ENCODE measurements at places on chromosomes 4 and X. TPM values are rescaled to one million over a fixed set of nuclear protein-coding genes. Genes with fewer than 3 reads are reported as not detected.

Gene EREG
- total RNA-seq, result not detected

DNA sequence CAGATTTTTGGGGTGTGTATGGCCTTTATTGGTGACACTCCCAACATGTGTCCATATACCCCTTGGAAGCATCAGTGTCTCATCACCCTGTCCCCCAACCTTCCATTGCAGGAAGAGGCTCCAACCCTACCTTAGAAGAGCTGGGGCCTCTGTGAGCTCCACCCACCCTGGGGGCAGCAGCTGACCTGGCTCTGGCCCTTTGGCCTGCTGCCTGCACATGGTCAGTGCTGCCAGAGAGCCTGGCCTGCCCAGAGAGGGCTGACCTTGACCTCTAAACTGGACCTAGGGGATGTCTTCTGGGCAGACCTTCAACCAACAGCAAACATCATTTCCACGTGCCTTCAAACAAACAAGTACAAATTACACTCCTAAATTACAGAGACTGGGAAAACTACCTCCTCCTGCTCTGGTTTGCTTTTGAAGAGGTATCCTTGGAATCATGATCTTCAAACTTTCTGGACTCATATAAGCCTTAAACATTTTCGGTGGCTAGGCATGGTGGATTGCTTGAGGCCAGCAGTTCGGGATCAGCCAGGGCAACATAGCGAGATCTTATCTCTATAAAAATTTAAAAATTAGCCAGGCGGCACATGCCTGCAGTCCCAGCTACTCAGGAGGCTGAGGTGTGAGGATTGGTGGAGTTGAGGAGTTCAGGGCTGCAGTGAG lies 27.3 kb upstream of the KIAA0232 start:
- DNase-seq, result no peak
- H3K27ac ChIP-seq, result no peak overlapping the region
- H3K27me3 ChIP-seq, result no peaks in the 10 kb centered on the region
- no peaks in the 10 kb centered on the region for H3K36me3 ChIP-seq
- peaks cover 9% of the 10 kb centered on the region for H3K4me1 ChIP-seq
- H3K4me3 ChIP-seq, result no peak overlapping the region

Gene IQCM
- total RNA-seq, result not detected

DNA sequence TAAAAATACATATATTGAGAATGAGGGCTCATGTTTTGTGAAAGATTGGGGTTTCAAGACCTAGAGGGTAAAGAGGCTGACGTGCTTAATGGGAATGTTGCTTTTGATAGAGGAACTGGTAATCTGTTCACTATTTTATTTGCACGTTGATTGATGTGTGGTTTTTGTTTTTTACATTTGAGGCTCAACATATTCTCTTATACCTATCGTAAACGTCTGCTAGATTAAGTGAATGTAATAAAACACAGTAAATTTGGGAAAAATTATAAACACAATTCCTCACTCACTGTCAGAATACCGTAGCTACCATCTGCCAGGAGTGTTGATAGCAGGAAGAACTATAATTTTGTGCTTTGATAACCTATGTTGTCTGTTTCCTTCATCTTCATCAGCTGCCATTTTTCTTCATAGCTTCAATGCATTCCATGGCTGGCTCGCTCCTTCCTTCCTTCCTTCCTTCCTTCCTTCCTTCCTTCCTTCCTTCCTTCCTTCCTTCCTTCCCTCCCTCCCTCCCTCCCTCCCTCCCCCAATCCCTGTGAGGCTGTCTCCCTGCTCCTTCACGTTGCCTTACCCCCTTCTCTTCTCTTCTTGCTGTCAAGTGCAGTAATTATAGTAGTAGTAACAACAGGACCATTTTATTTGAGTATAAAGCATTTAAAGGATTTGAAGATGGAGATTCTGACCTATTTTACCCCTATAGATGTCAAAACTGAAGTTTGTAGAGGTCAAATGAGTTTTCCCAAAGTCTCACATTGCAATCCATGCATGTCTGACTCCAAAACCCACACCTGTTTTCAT lies 20.3 kb downstream of the KIT start:
- peaks cover 4% of the 10 kb centered on the region for H3K27me3 ChIP-seq
- H3K4me1 ChIP-seq, result no peaks in the 10 kb centered on the region
- H3K36me3 ChIP-seq, result no peaks in the 10 kb centered on the region
- DNase-seq, result no peak

Gene PLP1
- not detected for total RNA-seq

Gene STEEP1
- total RNA-seq, result 27.4 TPM

Gene YY2
- total RNA-seq, result 2.5 TPM

Gene PITX2
- total RNA-seq, result not detected
